CD4-positive, alpha-beta T cell treated with Interleukin-17A for 4 hours (primary cell): ENCODE measurements at places on chromosomes 2 and 18.

GRCh38 chr2:74817304-74817675 is 16.6 kb upstream of the HK2 start:
- no peak for DNase-seq

GRCh38 chr2:241053576-241054251 is 48.4 kb downstream of the MTERF4 start:
- no peak for DNase-seq

GRCh38 chr2:158912112-158912511 is 56.3 kb upstream of the TANC1 start:
- no peak for DNase-seq

- no peak for DNase-seq
Observed at GRCh38 chr2:168727904-168728470, 74.5 kb upstream of the NOSTRIN start.

DNA sequence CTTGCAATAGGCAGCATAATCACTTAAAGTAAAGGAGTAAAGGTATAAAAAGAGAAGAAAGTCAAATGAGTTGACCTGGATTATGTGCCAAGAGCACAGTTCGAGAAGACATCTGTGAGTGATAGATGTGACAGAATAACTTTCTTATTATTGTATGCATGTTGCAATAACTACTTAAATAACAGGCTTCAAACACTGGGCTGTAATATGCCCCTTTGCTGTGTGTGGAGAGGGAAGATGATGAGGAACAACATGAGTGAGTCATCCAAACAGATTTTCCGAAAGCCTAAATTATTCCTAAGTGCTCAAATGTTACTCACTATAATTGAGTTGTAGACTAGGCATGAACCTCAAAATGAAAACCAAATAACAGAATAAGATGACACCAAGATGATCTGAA is 328.1 kb downstream of the EXOC6B start:
- no peak for DNase-seq

GRCh38 chr18:58716060-58716756 is 44.9 kb downstream of the MALT1 start:
- DNase-seq = no peak

DNA sequence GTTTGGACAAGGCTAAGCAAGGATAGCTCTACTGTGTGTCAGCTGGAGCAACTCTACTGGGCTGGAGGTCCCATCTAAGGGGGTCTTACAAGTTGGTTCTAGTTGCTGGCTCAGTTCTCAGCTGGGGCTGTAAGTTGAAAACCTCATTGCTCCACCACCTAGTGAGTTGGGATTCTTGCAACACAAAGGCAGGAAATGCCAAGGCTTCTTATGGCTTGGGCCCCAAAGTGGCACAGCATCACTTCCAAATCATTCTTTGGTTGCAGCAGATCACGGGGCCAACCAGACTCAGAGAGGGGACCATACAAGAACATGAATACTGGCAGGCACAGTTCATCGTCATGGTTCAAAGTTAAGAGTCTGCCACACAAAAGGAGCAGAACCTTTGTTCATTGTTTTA is 332.7 kb downstream of the LRRTM1 start:
- no peak for DNase-seq

- DNase-seq = no peak
Observed at GRCh38 chr2:128721096-128721495, 402.4 kb upstream of the HS6ST1 start.

GRCh38 chr2:58562276-58562675 is 321.2 kb upstream of the FANCL start:
- DNase-seq = no peak
